ENCODE measurements at places on chromosomes 6 and 20.

DNA sequence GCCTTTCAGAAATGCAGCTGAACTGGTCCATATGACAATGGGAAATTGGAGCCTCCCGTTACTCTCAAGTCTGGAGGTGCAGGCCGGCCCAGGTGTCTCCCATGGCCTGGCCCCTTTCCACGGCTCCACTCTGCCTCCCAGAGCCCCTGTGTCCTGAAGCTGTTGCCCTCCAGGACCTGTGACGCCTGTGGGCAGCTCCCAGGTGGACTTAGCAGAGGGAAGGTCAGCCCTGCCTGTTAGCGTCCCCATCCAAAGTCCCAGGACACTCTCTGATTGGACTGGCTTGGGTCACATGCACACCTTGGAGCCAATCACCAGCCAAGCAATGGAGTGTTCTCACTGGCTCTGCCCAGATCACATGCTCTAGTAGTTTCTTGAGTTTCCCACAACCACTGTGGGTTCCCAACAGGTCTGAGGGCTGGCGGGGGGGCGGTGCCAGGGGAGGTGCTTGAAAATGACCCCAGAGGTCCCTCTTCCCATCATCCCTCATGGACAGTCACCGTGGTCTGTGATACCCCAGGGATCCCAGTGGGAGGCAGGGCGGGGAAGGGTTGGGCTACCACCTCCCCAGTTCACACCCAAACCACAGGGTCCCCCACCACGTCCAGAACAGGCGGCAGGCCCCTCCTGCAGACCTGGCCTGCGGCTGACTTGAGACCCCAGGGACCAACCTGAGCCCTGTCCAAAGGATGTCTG is 135.6 kb downstream of the TAF4 start:
- DNase-seq = no peak

- no peak for DNase-seq
Measured at GRCh38 chr6:136745300-136745699, 47.0 kb downstream of the MAP3K5 start.

GRCh38 chr20:826695-827323 is 6.7 kb upstream of the FAM110A start:
- no peak for DNase-seq

GRCh38 chr6:154304191-154304590 is 52.4 kb downstream of the IPCEF1 start:
- DNase-seq = no peak

DNA sequence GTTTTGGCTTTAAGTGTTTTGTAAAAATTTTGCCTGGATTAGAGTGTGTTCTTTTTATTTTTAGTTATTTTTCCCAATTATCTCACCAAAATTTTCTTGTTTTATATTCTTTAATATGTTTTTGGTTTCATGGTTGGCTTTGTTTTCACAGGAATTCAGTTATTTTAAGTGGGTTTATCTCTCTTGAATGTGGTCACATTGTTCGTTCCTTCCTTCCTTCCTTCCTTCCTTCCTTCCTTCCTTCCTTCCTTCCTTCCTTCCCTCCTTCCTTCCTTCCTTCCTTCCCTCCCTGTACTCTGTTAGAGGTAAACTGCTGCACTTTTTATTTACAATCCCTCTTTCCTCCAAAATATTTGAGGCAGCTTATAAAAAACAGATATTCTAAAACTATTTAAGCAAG is 672.9 kb upstream of the CITED2 start:
- DNase-seq = no peak

DNA sequence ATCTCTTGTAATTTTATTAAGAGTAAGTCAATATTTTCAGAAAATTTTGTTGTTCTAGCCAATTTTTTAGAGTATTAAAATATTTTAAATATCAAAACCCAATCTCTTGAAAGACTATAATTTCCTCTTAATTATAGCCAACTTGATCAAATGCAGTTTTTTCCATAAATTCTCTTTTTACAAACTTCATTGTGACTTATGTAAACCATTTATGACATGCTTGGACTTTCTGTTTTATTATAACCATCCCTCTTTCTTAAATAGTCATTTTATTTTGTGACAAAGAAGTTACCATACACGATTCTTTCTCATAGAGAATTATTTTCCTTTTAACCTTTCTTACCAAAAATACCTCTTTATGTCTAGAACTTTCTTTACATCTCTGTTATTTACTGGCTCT is 1075.5 kb downstream of the KHDRBS2 start:
- DNase-seq = no peak

DNA sequence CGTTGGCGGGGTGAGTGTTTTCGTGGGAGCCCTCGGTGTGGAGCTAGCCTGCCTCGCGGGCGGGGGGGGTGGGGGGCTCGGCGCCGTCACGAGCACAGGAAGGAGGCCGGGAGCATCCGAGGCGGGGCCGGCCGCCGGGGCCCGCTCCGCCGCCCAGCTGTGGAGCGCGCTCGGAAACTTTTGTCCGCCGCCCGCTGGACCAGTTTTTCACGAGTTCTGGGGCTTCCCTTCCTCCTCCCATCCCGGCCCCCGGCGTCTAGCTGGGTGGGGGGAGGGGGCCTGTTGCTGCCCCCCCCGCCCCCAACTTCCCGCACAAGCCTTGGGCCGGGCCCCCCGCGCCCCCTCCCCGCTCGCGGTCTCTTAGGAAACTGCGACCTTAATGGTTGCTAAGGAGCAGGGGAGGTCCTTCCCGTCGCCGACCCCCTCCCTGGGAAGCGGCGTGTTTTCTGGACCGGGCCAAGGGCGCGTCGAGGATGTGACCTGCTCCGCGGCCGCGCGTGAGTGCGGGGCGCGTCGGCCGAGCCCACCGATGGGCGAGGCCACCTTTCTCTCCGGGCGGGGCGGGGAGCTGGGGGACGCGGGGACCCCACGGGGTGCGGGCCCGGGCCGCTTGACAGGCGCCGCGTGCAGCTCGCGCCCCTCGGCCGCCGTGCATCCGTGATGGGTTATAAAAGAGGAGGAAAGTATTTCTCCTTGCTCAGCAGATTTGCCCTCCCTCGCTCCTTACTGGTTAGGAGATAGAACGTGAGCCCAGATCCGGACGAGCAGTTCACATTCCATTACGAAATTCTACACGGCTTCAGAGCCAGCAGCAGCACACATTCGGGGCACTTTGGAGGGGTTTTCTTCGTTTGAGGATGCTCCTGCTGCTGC is 1.4 kb downstream of the RREB1 start:
- no peak for DNase-seq

DNA sequence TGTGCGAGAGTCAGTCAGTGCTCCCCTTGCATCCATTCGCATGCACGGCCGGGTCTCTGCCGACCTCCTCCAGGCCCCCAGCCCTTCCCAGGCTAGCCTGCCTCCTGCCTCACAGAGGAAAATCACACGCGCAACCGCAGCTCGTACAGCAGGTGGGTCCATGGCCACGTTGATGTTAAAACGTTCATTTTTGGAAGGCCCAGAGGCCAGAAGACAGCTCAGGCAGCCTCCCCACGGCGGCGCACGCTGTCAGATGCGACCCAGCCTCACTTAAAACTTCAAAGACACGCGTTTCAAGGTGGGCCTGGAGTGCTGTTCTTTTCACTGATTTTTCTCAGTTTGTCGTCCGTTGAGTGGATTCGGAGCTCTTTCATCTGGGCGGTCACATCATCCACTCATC is 276.5 kb downstream of the SMOC2 start:
- no peak for DNase-seq

- no peak for DNase-seq
Measured at GRCh38 chr20:53752971-53753879, 159.6 kb upstream of the ZNF217 start.

GRCh38 chr6:52790861-52791260 is 12.8 kb downstream of the GSTA1 start:
- DNase-seq = no peak

DNA sequence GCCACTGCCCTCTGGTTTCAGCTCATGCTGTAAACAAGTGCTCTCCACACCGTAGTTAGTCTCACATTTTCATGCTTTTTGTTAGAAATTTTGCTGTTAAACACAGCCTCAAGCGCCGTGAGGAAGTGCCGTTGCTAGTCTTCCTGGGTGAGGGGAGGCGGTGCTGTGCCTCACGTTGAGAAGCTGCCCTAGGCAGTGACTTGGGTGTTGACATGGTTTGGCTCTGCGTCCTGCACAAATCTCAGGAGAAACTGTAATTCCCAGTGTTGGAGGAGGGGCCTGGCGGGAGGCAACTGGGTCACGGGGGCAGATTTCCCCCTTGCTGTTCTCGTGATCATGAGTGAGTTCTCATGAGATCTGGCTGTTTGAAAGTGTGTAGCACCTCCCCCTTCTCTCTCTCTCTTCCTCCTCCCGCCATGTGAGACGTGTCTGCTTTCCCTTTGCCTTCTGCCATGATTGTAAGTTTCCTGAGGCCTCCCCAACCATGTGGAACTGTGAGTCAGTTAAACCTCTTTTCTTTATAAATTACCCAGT is 95.8 kb downstream of the ERMARD start:
- no peak for DNase-seq

DNA sequence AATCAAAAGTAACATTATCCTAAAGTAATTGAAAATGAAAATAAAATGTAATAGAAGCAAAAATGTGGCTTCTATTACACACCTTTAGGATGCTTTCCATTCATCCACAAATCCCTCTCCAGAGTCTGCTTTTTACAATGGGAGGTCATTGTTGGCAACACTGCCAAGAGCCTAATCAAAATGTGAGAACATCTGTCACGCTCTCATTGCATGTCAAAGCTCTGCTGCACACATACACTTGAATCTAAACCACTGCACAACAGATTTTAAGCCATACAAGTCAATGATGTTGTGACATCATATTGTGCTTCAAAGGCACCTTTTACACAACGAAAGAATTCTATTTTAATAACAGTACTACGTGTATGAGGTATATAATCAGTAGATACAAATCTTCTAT is 82.1 kb downstream of the PREP start:
- no peak for DNase-seq

DNA sequence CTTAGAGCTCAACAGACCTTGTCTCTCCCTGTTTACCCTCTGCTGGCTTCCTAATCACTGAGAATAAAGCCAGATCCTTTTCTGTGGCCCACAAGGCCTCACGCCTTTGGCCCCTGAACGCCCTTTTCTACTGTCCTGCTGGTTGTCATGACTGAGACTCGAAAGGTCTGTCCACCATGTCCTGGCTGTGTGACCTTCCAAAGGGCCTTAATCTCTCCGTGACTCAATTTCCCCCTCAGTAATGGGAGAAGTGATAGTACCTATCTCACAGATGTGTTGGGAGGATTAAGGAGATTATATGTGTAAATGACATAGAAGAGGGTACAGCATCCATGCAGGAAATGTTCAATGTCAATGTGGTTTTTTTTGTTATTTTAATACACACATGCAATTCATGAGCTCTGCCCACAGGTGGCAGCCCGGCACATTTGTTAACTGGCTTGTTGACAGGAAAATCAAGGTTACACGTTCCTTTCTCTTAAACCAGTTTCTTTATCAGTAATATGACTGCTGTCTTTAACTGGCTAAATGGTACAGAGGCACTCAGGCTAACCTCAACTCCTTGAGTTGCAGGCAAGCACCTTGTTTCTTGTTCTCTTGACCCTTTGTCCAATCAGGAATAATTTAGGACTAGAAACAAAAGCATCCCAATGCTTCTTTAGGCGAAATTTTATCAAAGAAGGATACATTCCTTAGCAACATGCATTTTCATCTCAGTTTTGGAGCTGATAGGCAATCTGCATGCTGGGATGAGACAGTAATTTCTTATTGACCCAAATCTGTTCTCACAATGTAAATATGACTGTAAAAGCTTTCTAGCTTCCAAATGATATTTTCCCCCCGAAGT is 16.6 kb downstream of the SLC22A1 start:
- peak; percentile 20 for DNase-seq

- no peak for DNase-seq
Measured at GRCh38 chr6:169804427-169804826, 53.0 kb downstream of the ERMARD start.

GRCh38 chr6:5936631-5937030 is 70.1 kb downstream of the NRN1 start:
- no peak for DNase-seq

GRCh38 chr6:43001843-43002242 is 11.9 kb downstream of the MEA1 start:
- DNase-seq = no peak

DNA sequence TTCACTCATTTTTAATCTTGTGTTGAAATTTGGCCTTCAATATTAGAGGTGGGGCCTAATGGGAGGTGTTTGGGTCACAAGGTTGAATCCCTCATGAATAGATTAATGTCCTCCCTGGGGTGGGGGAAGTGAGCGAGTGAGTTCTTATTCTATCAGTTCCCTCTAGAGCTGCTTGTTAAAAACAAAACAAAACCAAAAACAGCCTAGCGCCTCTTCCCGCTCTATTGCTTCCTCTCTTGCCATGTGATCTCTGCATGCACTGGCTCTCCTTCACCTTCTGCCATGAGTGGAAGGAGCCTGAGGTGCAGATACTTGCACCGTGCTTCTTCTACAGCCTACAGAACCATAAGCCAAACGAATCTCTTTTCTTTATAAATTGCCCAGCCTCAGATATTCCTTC is 89.6 kb upstream of the SLC35F1 start:
- no peak for DNase-seq

DNA sequence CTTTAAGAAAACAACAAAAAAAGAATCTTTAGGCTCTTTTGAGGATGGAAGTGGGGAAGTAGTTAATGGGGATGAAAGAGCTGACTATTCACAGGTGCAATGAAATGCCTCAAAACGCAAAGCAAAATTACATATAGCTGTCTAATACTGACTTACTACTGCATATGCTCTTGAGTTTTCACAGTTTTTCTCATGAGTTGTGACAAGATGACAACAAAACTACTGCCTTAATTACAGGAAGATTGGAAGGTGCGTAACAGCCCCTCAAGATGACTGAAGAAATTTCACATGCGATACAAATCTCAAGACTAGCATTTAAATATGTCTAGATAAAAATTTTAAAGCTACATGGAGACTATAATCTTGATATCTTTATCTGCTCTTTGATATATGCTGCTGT is 547.8 kb upstream of the POU3F2 start:
- no peak for DNase-seq

DNA sequence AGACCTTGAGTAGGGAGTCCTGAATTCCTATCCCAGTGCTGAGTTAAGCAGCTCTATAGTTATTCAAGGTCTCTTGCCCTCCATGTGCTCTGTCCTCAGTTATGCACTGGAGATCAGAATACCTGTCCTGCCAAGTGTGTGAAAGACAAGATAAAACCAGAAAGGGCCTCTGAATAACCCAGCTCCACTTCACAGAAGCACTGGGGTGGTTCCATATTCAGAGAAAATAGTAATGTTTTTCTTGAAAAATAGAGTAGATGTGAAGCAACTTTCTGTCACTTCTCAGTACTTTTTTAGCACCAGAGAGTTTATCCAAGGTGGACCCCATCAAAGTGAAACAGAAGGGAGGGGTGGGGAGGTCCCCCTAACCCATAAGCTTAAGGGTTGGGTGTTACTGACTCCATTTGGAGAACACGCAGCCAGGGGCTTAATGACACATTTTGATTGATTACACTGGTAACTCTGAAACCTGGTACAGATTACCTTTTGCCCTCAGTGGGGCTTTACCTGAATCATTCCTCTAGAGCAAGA is 509.8 kb upstream of the JARID2 start:
- DNase-seq = no peak

Data from KG1 (cell line).